ENCODE measurements at places on chromosomes 4 and X.

GRCh38 chrX:106510713-106511403 lies 100.9 kb upstream of the RADX start:
- DNase-seq: no peak

GRCh38 chr4:75530556-75531322 lies 16.5 kb downstream of the THAP6 start:
- no peak for DNase-seq

- no peak for DNase-seq
Observed at GRCh38 chrX:103338663-103339062, 8.6 kb downstream of the TCEAL7 start.

- no peak for DNase-seq
Observed at GRCh38 chr4:8568068-8568668, 12.0 kb upstream of the GPR78 start.

- no peak for DNase-seq
Observed at GRCh38 chr4:187366530-187366929, 629.0 kb upstream of the ZFP42 start.

DNA sequence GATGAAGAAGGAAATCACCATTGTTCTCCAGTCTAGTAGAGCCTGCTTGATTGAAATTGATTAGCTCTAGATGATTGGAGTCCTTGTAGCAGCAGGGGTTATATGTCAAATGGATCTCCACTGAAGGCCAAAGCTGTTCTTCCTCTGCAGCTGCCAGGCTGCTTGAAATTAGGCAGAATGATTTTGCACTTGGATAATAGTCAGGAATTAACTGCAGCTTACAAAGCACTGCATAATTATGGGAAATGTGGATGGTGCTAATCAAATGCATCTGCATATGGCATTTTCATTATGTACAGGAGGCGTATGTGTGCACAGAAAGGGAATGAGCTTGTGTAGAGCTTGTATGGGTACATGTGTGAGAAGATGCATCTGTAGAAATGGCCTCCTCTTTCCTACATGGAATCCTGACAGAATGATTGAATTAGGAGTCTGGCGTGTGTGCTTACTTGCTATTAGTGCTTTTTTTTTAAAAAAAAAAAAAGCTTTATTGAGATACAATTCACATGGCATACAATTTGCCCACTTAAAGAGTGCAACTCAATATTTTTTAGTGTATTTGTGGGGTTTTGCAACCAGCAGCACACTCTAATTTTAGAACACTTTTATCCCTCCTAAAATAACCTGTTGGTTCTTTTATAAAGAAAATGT lies 65.9 kb downstream of the TMEM131L start:
- no peak for DNase-seq

GRCh38 chr4:178993306-178993705 lies 1551.1 kb upstream of the AGA start:
- DNase-seq: no peak

- no peak for DNase-seq
Observed at GRCh38 chrX:103344606-103345005, 11.7 kb upstream of the TCEAL9 start.

DNA sequence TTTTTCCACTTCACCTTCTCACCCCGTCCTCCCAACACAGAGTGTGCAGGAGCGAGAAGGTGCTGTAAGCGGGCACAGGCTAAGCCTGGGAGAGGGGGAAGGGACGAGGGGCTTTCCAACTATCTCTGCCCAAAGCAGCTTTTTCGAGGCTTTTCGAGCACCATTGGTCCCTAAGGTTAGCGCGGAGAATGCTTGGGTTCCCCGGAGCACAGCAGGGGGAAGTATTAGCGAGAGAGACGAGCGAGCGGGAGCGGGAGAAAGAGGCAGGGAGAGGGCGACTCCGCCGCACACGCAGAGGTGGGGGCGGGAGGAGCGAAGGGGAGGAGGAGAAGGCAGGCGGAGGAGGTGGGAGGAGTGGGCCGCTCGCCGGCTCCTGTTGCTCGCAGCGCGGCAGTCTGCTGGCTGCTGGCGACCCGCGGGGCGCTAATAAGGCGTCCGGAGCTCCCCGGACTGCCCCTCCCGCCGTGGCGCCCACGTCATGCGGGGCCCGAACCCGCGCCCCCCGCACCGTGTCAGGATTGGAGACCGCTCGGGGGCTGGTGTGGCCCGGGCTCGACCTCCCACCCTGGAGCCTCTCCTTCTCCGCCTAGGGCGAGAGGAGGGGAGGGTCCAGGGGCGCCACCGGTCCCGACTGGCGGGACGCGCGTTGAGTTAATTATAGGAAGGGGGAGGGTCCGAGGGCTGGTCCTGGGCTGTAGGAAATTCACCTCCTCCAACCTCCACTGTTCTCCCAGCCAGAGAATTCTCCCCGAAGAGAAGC lies at the start of gene ADAMTS3:
Gene ADAMTS3 (minus strand): TSS at position 263 of the 760 bp plus-strand sequence. CDS start 459 bp downstream, outside the sequence.
- no peak for DNase-seq

GRCh38 chrX:42385730-42386129 lies 392.2 kb downstream of the PPP1R2C start:
- no peak for DNase-seq

DNA sequence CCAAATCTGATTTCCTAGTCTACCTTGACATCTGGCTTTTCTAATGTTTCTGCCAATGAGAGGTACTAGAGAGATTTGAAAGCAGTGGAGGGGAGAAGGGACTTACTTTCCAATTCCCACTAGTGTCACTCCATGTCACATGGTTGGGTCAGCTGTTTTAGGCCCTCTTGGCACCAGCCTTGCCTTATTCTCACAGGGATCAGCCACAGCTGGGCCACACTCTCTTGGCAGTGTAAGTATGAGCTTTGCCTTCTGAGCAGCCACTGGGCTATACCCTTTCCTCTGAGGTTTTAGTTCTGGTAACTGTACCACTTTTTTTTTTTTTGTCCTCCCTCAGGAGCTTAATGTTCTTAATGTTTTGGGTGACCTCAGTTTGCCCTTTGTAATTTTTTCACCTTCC lies 10.2 kb upstream of the ADH1C start:
- DNase-seq: no peak

GRCh38 chr4:177528620-177529019 lies 86.4 kb upstream of the AGA start:
- DNase-seq: no peak

DNA sequence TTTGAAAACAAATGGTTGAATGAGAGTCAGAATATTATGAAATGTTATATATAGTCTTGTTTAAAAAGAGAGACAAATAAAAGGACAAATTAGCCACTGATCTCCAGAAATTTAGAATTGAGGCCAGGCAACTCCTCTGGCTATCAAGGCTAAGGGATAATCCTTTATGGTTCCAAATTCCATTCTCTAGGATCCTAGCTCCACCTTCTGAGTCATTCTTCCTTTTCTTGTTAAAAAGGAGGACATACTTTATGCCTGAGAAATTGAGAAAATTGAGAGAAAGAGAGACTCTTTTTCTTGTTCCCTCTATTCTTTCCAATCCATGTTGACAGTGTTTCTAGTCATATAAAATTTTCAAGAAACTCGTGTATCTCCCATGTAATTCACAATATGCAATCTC lies 1299.5 kb downstream of the FSTL5 start:
- DNase-seq: no peak

DNA sequence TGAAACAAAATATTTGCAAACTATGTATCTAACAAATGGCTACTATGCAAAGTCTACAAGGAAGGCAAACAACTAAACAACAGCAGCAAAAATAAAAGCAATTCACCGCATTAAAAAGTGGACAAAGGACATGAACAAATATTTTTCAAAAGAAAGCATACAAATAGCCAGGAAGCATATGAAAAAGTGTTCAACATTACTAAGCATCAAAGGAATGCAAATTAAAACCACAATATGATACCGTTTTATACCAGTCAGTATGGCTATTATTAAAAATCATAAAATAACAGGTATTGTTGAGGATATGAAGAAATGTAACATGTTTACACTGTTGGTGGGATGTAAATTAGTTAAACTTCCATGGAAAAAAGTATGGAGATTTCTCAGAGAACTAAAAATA lies 1106.7 kb downstream of the PDHA2 start:
- DNase-seq: no peak

GRCh38 chr4:8198206-8198905 lies 734 bp upstream of the SH3TC1 start:
- DNase-seq: no peak

DNA sequence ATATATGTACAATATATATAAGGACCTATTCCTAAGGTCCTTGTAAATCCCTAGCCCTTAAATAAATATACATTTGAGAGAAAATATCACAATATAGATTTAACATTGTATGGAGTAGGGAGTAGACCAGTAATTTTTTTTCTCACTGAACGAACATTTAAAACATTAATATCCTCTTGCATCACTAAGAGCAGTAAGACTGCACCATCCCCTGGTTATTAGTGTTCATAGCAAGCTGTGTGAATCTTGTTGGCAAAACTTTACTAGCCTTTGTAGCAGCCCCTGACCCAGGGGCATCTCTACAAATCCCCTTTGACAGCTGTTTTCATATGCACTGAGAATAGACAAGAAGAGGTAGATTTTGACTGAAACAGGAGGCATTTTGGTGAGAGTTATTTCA lies 146.5 kb downstream of the IL1RAPL2 start:
- no peak for DNase-seq

DNA sequence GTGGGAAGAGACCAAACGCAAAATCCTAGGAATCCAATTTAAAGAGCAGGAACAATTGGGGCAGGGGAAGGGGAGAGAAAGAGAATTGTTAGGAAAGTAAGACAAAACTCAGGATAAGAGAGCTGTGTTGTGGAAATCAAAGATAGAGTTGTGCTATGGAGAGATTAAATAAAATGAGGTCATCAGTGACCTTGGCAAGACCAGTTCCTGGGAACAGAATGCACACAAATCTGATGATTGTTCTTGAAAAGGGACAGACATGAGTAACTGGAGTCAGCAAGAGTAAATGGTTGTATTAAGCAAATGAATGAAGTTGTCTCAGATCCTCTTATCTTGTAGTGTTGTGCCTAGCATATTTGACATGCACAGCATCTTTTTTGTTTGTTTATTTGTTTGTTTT lies 267.4 kb downstream of the IL1RAPL1 start:
- DNase-seq: no peak

- no peak for DNase-seq
Observed at GRCh38 chr4:24248674-24249630, 335.4 kb downstream of the DHX15 start.

DNA sequence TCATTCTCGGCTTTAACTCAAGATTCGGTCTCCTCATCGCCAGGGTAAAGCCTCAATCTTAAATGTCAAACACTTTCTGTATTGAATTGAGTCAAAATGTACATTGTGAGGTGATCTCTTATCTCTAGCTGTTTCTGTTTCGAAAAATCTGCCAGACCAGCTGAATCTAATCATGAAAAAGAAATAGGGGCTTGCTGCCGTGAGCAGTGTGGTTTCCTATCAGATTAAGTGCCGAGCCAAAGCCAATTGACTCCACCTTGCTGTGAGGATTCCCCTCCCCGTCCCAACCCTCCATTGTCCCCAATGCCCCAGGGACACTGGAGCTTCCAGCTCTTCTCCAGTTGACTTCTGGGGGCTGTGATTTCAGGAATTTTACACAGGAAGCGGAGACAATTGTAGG lies 12.5 kb upstream of the CRLF2 start:
- no peak for DNase-seq

DNA sequence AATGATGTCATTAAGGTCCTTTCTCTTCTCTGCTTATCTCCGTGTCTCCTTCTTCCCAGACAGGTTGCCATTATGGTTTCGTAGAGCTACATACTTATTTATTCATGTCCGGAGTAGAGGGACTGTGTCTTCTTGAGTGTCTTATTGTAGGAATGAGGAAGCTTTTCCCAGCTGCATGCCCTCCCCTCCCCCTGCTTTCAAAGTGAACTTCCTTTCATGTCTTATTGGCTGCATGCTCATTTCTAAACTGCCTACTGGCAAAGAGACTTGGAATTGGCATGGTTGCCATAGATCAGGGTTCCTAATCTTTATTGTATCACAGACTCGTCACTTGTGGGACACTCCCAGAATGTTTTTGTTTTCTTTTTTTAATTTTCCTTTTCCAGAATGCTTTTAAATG lies 15.4 kb downstream of the VAMP7 start:
- DNase-seq: no peak

- DNase-seq: no peak
Observed at GRCh38 chr4:95095348-95095974, 337.7 kb downstream of the BMPR1B start.

- DNase-seq: no peak
Observed at GRCh38 chr4:47839259-47839658, 1.4 kb upstream of the CORIN start.

DNA sequence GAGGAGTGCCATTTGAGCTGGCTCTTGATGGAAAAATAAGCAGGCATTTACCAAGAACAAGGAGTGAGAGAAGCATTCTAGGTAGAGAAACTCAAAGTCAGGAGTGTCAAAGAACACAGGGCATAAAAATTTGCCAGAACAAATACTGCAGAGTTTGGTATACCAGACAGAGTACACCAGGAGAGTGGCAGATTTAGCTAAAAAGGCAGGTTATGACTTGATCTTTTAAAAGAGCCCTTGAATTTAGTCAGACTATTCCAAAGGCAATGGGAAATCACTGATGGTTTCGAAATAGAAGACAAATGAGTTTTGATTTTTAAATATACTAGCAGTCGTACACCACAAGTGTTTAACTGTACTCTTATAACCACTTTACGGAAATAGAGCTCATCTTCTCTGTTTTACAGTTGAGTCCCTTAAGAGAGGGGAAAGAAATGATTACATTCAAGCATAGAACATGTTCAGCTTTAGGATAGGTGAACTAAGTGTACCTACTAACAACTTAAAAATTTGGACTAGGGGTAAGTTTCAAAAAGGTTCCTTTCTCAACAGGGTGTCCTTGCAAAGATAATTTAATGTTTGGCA lies 10.2 kb downstream of the UBE2D3 start:
- DNase-seq: no peak

DNA sequence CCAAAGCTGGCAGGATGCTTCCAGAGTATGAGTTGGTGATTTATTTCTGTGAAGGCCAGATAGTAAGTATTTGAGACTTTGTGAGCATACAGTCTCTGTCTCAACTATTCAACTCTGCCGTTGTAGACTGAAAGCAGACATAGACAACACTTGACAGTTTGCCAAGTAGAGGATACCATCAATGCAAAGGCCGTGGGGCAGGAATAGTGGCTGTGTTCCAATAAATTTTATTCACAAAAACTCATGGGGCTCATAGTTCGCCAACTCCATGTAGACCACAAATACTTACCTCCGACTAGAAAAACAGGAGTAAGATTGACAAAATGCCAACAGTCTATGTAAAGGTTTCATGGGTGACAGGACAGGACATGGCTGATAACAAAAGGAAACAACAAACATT lies 3.7 kb upstream of the PIR start:
- no peak for DNase-seq

- DNase-seq: no peak
Observed at GRCh38 chr4:94934864-94935263, 177.1 kb downstream of the BMPR1B start.

DNA sequence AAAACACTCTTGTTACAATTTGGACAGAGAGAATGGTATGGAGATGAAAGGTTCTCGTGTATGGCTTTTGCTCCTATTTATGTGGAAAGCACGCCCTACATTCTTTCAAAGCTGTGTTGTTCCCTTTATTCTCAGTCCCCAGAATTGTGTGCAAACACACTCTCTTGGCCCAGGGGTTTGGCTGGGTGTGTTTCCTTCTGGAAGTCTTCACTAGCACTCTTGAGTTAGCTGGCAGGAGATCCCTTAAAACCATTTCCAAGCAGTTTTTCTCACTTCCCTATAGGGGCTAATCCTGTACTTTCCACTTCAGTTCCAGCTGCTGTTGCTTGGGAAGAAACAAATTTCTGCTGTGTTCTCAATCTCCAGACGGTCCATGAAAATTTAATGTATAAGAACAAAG lies 35.1 kb downstream of the FHL1 start:
- no peak for DNase-seq

GRCh38 chrX:54419559-54420302 lies 20.5 kb upstream of the TSR2 start:
- no peak for DNase-seq

- no peak for DNase-seq
Observed at GRCh38 chrX:129983575-129984110, 1.2 kb downstream of the BCORL1 start.
